ENCODE measurements at places on chromosomes 4 and X.
A peak's percentile ranks its signal among the peaks of the same experiment; 100 is the strongest.

DNA sequence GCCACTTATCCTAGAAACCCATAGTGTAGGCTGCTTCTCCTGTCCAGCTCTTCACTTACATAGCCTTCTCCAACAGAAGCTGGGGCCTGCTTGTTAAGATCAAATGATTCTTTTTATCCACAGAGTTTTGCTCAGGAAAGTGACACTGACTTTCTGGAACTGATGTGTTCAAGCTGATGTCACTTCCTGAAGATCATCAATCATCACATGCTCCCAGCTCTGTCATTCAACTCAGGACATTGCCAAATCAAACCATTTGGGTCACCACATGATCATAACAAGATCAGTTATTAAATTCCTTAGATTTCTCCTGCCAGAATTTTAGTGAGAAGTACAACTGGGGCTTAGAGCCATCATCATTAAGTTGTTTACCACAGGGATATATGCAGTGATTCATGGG, 39.4 kb downstream of the GLRA3 start:
- DNase-seq, result no peak

DNA sequence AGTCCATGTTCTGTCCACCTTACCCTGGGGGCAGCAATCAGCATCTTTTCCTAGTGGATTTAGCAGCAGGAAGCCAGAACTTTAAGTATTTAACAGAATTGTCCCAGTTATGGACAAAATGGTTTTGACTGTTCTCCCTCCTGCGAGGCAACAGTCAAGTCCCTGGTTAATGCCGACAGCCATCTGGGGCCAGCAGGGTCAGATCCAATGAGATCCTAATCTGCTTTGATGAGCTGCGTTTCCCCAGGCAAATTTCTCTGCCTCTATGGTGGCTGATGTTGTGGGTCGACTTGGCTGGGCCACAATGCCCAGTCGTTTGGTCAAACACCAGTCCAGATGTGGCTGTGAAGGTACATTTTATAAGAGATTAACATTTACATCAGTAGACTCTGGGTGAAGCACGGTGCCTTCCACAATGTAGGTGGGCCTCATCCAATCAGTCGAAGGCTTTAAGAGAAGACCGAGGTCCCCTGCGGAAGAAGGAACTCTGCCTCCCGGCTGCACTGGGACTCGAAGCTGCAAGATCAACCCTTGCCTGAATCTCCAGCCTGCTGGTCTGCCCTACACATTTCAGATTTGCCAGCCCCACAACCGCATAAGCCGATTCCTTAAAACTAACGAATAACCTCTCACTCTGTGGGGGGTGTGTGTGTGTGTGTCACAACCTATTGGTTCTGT, 89.0 kb upstream of the C4orf50 start:
- no peak for DNase-seq

DNA sequence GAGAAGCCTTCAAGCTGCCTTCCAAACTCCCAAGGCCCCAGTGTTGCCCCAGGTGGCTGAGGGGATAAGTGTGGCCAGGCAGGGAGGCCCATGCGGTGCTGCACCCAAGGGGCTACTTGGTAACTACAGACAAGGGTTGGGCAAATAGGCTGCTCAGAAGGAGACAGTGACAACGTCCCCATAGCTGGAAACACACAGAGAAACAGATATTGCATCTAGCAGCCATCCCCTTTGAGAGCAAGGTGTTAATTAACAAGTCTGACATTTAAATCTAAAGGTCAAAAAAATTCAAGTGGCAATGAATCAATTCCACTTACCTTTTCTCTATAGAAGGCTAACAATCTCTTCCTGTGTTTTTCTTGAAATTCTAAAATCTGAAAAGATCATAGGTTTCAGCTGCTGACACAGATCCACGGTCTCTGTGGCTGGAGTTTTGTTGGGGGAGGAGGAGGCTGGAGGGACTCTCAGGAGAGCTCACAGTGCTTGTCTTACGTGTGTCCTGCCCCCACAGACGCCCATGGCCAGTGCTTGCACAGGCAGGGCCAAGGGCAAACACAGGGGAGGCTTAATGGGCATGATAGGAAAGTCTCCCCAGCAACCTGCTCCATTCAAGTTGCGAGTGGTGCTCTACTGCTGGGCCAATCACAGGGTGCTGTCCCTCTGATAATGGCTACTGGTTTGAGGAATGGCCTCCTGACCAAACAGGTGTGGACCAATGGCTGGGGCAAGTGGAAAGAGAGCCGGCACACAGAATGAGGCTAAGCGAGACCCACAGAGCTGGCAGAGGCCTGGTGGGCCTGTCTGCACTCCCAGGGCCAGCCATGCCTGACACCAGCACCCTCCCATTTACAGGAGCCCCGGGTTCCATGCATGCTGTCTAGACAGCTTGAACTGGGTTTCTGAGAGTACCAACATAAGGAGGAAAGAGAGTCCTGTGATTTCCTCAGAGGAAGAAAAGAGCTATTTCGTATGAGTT, 22.6 kb downstream of the RNF212 start:
- no peak for DNase-seq

- no peak for DNase-seq
Observed at GRCh38 chr4:17876943-17877342, 66.2 kb downstream of the NCAPG start.

DNA sequence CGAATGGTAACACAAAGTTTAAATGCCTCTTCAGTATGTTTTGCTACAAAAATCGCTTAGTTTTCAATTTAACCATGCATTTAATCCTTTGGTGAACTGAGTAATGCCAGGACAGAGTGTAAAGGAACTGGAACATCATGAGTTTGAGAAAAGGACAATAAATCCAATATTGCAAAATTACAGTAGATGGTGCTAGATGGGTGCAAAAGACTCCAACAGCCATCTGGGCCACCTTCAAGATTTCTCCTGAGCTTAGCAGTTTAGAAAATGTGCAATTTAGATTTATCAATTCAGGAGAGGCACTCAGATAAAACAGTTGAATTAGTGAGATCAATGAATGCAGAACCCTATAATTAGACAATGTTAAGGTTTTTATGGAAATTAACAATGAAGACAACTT, 33.2 kb upstream of the MID1IP1 start:
- no peak for DNase-seq

DNA sequence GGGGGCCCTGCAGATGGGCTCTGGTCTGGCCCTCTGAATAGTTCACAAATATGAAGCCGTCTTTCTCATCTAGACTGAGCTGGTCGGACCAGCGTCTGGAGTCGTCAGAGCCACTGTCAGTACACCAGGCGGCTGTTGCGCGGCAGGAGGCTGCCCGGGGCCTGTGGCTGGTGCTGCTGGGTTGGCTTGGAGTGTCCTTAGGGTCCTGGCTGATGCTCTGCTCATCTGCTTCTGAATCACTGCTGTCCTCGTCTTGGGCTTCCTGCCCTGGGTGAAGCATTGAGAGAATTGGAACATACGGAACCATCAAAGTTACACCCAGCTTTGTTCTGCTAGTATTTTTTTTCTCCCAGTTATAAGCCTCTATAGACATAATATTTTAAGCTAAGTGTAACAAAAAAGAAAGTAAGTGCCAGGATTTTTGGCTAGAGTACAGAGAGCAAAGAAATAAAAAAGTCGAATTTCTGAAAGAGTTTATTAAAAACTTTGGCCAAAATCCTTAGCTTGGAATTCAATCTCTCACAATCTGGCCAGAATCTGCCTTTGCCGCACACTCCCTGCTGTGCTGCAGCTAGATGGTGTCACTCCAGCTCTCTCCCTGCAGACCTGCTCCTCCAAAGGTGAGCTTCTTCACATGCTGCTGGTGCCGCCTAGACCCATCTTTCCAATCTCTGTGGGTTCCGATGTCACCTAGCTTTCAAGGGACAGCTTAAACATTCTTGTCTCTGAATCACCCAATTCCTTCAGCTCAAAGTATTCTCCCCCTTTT, 96.2 kb downstream of the CDS1 start:
- DNase-seq, result no peak

DNA sequence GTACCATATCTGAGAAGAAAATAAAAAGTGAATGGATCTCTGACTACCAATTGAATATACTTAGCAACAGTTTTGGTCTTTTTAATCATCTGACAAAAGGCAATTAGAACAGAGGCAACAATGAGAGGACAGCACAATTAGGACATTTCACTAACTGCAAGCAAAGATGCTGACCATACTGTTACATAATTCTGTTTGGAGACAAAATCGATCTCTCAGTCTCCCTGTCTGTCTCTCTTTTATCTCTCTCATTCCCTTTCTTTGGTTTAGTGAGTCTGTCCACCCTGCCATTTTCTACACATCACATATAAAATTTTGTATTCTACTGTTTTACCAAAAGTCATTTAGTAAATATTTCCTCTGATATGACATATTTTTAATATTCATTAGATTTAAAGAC, 2.2 kb upstream of the AFM start:
- DNase-seq, result no peak

- peak; percentile 32 for DNase-seq
Observed at GRCh38 chr4:42149004-42149403, 3.5 kb downstream of the BEND4 start.

GRCh38 chr4:89586864-89587263, 250.1 kb downstream of the SNCA start:
- no peak for DNase-seq

DNA sequence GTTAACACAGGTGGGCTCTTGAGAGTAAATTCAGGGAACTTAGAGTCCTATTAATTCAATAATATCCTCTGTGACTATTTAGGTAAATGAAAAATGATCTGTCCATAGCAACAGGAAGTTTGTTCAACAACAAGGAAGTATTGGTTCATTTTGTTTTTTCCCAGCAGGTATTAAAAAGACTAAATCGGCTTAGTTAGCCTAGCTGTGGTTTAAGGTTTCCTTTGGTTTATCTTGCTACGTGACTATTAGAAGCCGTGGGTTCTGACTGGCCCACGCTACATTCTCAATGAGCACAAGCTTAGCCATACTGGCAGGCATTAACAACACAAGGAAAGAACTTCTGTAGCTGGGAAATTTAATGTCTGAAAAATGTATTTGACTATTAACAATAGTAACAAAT, 168.8 kb upstream of the HS3ST1 start:
- DNase-seq, result no peak

- peak; percentile 91 for DNase-seq
Observed at GRCh38 chrX:141176586-141177451, at the start of gene LDOC1. LDOC1 (minus strand) TSS chrX:141177129; CDS start chrX:141177021, 108 bp downstream.

- DNase-seq, result peak; percentile 51
Observed at GRCh38 chrX:1481636-1482529, 29.2 kb upstream of the ASMTL start.

DNA sequence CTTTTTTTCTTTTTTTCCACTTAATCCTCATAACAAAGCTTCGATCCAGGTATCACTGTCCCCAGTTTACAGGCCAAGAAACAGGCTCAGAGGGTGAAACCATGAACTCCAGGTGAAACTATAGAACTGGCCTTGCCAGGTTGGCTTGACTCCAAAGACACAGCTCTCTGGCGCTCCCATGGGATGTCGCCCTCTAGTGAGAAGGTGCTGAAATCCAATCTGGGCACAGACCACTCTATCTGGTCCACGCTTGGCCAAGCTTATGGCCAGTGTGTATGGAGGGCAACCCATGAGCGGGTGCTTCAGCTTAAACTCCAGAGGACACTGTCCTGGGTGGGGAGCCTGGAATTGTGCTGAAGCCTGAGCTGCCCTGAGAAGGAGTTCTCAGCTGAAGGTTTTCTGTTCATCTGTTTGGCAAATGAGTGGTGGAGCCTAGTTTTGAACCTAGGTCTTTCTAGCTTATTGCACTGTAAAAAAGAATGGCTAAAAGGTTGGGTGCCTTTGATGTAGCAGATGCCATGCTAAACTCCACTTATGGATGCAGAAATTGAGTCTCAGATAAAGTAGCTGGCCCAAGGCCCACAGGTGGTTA, 70.5 kb downstream of the SEL1L3 start:
- DNase-seq, result peak; percentile 60

DNA sequence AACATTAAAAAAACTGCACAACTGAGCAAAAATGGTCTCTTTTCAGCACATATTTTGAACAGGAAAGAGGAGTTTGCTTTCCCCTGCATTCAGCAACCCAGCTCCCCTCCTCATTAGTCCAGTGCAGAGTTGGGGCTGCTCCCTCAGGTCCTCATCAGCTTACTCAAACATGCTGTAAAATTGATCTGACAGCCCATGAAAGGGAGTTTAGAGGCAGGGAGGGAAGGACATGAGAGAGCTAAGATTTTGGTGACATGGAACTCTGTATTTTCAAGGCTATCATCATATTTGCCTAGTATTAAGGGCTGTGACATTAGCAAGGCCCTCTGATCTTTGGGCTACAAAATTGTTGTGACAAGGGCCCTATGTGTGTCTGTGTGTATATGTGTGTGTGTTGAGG, 205.6 kb upstream of the TAPT1 start:
- DNase-seq, result no peak

DNA sequence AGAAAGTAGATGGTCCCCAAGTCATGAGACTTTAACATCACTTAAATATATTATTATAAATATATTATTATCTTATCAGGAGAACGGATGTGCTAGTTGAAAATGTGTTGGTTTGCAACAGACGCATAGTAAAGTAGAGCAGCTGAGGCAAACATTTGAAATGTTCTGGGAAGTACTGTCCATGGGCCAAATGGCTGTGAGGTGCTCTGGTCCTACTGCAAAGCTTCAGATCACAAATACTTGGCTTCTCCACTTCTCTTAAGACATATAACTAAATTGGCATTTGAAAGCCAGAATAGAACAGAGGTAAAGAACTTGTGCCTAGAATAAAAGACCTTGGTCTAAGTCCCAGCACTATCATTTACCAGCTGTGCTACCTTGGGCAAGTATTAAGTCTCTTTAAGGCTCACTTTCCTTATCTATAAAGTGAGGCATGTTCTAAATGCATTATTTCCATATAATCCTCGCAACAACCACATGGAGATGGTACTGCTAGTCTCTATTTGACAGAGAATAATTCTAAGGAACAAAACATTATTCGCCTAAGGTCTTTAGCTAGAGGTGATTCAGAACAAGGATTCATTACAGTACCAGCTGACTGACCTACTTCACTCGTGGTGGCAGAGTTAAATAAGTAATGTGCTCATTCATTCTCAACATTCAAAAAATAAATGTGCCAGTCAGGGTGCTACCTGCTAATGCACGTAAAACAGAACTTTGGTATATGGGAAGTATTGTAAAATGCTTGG, 297.1 kb downstream of the PPP3CA start:
- no peak for DNase-seq

DNA sequence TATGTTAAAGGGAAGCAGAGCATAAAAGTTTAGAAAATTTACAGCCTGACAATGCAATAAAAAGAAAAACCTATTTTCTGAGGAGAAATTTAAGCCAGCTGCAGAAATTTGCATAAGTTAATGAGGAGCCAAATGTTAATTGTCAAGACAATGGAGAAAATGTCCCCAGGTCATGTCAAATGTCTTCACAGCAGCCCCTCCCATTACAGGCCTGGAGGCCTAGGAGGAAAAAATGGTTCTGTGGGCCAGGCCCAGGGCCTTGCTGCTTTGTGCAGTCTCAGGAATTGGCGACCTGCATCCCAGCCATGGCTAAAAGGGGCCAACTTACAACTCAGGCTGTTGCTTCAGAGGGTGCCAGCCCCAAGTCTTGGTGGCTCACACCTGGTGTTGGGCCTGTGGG, 275.4 kb upstream of the RPS6KA3 start:
- no peak for DNase-seq

DNA sequence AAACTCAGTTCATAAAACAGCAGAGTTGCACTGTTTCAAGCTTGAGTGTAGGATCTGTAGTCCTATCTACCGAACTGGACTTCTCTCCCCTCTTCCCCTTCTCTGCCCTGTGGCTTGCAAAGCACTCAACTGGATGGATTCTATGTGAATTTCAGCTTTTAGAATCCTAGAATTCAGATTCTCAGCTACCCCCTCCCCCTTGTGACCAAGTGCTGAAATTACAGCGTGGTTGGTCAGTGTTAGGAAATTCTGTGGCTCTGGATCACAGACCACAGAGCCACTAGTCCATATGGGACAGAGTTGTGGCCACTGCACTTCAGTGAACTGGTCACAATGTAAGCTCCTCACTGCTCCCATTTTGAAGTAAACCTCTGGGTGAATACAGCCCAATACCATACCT, 64.6 kb upstream of the TRPC5 start:
- DNase-seq, result peak; percentile 10

Data from H7 (cell line).